ENCODE measurements at places on chromosomes 7 and 10.

GRCh38 chr10:11331046-11331577, 280.3 kb downstream of the USP6NL start:
- no peak overlapping the region for H3K27ac ChIP-seq
- H3K36me3 ChIP-seq, result peaks cover 82% of the 10 kb centered on the region
- no peak overlapping the region for H3K4me3 ChIP-seq
- H3K27me3 ChIP-seq, result no peaks in the 10 kb centered on the region

DNA sequence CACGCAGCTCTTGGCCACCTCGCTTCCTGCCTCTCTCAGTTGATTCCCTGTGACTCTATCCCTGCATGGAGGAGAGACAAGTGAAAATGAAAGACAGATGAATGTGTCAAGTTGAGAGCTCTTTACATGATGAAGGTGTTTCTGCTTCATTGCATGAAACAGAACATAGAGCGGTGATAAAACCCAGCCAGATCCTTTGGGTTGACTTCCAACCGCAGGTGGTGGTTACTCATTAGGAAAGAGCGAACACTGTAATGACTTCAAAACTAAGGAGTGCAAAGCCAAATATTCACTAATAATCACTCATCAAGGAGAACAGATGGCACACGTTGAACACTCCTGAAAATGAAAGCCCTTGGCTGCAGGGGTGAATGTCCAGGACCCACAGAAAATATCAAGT, 31.8 kb upstream of the WDR11 start:
- no peak for DNase-seq
- no peaks in the 10 kb centered on the region for H3K4me1 ChIP-seq
- H3K27ac ChIP-seq, result no peak overlapping the region
- no peaks in the 10 kb centered on the region for H3K36me3 ChIP-seq

GRCh38 chr10:78298835-78299234, 265.2 kb downstream of the RPS24 start:
- no peak overlapping the region for H3K27ac ChIP-seq
- H3K36me3 ChIP-seq, result no peaks in the 10 kb centered on the region
- no peak overlapping the region for H3K4me3 ChIP-seq
- H3K27me3 ChIP-seq, result no peaks in the 10 kb centered on the region

- no peaks in the 10 kb centered on the region for H3K27me3 ChIP-seq
- H3K4me1 ChIP-seq, result no peaks in the 10 kb centered on the region
- H3K27ac ChIP-seq, result no peak overlapping the region
- no peak overlapping the region for H3K4me3 ChIP-seq
- no peaks in the 10 kb centered on the region for H3K36me3 ChIP-seq
Observed at GRCh38 chr10:7277867-7278266, 133.0 kb downstream of the SFMBT2 start.

DNA sequence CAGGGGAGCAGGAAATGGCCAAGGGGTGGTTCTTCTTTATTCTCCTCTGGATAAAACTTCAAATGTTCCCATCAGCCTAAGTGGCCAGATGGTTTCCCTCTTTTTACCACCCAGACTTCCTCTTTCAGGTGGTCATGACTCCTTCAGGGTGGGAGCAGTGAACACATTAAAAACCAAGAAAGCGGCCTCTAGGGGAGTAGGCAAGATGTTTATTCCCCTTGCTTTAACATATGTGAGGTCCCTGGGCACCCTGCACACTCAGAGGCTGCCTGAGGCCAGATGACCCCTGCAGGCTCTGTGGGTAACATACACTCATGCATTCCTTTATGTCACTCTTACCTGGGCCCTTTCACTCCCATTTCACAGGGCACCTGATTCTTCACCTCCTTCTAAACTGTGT, 357.4 kb downstream of the ABCA13 start:
- no peaks in the 10 kb centered on the region for H3K36me3 ChIP-seq
- no peak overlapping the region for H3K4me3 ChIP-seq
- no peak for DNase-seq
